Stimulated activated naive CD4-positive, alpha-beta T cell treated with Interleukin-2 at 50 U/mL for 16 hours (primary cell): ENCODE measurements at places on chromosomes 7 and 10.

GRCh38 chr7:32670110-32671025, 175.1 kb downstream of the AVL9 start:
- DNase-seq: no peak

DNA sequence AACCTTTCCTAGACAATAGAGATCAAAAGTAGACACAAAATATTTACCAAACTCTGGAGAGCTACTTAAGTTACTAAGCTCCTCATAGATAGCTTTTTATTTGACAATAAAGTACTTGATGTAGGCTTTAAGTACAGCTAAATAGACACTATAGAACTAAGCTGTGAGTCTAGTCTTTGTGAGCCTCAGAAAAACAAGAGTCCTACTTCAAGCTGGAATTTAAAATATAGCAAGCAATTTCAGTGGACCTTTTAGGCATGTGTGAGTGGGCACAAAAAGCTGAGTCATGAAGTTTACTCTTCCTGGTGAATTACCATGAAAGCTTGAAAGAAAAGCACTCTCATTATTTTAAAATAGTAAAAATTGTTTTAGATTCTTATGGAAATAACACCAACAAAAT, 76.1 kb downstream of the ADD3 start:
- DNase-seq: no peak

- no peak for DNase-seq
Measured at GRCh38 chr7:157694376-157694665, 357.5 kb downstream of the DNAJB6 start.

DNA sequence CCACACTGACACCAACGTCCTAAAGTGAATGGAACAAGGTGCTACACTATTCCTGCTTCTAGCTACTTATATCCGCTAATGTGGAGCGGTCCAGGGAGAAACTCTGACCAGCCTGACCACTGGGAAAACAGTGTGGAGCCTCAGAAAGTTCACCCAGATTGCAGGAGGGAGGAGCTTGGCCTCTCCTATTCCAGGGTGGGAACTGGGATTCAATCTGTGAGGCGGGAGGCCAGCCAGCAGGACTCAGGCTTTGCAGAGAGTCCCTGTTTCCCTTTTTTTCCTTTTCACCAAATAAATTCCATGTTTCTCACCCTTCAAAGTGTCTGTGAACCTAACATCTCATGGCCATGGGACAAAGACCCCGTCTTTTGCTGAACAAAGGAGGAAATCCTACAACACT, 86.4 kb upstream of the SEMA3C start:
- no peak for DNase-seq

DNA sequence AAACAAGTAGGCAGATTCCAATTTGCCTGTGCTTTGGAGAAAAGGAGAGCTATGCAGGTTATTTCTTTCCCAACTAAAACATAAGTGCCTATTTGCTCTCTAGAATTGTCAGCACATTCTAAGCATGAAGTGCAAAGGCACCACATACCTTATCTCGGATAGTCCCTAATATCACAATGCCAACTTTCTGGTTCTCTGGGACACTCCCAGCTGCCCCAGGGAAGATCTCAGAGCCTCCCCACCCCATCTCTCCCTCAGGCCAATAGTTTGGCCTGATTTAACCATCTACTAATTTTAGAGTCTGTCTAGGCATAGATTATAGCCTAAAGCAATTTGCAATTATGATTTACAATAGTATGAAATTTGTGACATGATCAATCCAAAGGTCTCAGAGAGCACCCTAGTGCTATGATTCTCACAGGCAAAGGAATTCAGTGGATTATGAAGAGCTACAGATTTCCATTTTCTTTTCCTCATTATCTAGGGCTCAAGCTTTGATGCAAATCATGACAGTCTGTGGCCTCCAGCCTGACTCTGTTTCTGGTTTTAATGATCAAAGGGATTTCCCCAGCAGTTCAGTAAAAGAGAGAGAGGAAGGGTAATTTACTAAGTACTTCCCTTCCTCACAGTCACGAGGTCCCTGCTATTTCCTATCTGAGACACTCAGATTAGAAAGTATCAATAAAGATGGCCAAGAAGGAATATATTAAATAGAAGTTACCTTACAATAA, 29.0 kb upstream of the IL6 start:
- DNase-seq: no peak

DNA sequence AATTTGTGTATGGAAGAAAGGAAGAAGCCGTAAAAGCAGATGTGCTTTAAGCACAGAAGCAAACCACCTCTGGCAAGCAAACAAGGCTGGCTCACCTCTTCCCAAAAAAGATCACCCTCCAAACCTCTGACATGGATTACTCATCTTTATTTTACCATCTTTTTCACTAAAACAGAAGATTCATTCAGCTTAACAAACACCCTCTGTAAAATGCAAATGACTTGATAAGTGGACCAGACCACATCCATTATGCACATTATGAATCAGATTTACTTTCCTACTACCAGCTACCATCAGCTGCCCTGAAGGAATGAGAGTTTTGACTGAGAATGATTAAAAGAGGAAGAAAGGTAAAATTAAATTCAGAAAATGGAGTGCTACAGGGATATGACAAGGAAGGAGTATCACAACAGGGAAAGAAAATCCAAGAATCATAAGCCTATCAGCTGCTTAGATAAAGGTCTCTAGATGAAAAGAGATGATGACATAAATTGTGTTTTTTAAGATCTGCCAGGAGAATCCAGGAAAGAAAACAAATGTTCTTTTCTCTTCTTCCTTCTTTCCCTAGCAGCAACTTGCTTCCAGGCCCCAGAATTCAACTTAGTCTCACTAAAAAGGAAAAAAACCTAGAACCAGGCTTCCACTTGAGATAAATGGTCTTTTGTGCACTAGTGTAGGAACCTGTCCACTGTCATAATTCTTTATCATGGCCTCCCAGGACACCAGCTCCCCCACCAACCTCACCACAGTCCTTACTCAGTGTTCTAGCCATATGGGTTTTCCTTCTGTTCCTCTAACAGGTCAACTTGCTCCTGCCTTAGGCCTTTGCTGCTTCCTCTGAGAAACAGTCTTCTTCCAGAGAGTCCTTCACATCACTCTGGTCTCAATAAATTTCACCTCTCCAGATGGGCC, 47.4 kb downstream of the JAZF1 start:
- no peak for DNase-seq

DNA sequence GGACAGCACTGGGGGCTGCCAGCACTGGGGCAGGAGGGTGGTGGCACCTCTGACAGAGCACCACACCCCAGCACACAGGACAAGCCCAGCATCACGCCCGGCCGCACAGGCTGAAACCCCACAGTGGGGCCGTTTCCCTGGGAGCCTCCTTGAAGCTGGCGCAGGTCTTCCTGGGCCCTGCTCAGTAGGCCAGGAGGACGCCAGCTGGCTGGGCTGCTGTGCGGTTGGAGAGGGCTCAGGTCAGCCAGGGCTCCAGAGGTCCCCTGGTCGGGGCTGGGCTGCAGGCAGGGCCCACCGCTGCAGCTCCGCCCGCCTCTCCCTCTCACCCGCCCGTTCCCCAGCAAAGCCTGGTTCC, 137.3 kb downstream of the TCERG1L start:
- DNase-seq: no peak

DNA sequence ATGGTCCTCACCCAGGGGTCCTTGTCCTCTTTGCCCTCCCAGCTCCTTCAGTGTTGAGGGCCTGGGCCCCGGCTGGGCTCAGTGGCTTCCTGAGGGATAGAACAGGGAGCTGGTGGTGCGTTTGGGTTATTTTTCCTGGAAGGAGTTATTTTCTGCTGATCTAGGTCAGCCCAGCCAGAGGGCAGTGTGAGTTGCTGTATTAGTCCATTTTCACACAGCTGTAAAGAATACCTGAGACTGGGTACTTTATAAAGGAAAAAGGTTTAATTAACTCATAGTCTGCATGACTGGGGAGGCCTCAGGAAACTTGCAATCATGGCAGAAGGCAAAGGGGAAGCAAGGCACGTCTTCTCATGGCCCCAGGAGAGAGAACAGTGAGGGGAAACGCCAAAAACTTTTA, 122.4 kb upstream of the PCBD1 start:
- DNase-seq: no peak

GRCh38 chr10:113522460-113522859, 30.4 kb upstream of the HABP2 start:
- DNase-seq: no peak

- DNase-seq: no peak
Measured at GRCh38 chr7:124603066-124603465, 162.5 kb downstream of the GPR37 start.

DNA sequence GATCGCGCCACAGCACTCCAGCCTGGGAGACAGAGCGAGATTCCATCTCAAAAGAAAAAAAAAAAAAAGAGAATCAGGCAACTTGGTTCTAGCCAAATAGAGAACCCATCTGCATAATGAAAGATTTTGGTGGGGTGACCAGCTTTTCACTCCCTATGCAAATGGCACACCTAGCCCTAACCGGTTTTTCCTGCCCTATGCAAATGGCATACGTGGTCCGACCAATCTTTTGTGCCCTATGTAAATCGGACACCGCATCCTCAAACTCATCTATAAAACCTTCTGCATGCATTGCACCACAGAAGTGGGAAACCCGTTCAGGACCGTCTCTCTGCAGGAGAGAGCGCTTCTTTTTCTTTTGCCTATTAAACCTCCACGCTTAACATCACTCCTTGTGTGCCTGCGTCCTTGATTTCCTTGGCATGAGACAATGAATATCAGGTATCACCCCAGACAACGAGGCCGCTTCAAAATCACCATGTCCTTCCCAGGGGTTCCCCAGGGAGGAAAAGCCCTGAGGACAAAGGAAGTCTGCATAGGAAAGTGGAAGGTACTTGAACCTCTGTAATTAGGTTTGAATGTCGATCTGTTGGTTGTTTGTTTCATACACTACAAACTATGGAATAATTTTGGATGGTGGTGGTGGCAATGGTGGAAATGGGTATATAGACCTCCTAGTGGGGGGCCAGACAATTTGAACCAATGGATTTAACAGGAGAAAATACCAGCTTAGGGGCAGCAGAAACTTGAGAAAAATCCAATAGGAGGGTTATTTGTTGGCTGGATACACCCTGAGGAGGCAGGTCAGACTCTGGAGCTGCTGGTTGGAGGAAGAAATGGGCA, 396.2 kb downstream of the TYW1 start:
- no peak for DNase-seq

- DNase-seq: peak; percentile 7
Measured at GRCh38 chr10:89086801-89087521, 96.4 kb downstream of the FAS start.

DNA sequence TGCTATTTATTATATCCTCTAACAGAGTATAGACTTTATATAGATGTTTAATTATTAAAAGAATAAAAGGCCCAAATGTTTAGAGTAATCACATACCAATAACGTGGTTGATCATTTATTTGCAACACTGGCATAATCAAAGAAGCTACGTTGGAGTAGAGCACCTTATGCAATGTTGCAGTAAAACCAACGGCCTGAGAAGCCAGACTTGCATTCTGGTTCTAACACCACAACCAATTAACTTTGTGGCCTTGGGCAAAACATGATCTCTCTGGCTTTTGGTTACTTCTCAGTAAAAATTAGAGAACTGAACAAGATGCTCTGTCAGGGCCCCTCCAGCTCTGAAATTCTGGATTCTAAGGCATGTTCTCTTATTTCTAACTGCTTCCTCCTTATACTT, 476.2 kb downstream of the GRM8 start:
- DNase-seq: no peak

- DNase-seq: no peak
Measured at GRCh38 chr7:69162931-69163670, 435.2 kb upstream of the AUTS2 start.

DNA sequence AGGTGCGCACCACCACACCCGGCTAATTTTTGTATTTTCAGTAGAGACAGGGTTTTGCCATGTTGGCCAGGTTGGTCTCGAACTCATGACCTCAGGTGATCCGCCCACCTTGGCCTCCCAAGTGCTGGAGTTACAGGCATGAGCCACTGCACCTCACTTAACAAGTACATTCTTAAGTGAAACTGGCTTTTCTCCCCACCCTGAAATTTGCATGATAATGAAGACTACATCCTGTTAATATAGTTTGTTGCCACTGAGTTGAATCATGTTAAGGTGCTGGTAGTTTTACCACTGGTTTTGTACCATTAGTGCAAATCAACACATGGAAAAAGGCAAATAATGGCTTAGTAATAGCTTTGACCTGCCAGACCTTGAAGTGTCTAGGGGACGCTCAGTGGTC, 62.2 kb downstream of the MPLKIP start:
- DNase-seq: no peak

- no peak for DNase-seq
Measured at GRCh38 chr10:113565364-113565763, 12.5 kb downstream of the HABP2 start.

GRCh38 chr7:70392256-70392876, 739.6 kb upstream of the GALNT17 start:
- DNase-seq: no peak

GRCh38 chr7:65373608-65374351, at the start of gene ZNF92:
ZNF92 (plus strand) TSS chr7:65373855; CDS start chr7:65373998, 143 bp downstream.
- peak; percentile 95 for DNase-seq

GRCh38 chr7:22885797-22886261, 63.2 kb upstream of the TOMM7 start:
- peak; percentile 53 for DNase-seq

DNA sequence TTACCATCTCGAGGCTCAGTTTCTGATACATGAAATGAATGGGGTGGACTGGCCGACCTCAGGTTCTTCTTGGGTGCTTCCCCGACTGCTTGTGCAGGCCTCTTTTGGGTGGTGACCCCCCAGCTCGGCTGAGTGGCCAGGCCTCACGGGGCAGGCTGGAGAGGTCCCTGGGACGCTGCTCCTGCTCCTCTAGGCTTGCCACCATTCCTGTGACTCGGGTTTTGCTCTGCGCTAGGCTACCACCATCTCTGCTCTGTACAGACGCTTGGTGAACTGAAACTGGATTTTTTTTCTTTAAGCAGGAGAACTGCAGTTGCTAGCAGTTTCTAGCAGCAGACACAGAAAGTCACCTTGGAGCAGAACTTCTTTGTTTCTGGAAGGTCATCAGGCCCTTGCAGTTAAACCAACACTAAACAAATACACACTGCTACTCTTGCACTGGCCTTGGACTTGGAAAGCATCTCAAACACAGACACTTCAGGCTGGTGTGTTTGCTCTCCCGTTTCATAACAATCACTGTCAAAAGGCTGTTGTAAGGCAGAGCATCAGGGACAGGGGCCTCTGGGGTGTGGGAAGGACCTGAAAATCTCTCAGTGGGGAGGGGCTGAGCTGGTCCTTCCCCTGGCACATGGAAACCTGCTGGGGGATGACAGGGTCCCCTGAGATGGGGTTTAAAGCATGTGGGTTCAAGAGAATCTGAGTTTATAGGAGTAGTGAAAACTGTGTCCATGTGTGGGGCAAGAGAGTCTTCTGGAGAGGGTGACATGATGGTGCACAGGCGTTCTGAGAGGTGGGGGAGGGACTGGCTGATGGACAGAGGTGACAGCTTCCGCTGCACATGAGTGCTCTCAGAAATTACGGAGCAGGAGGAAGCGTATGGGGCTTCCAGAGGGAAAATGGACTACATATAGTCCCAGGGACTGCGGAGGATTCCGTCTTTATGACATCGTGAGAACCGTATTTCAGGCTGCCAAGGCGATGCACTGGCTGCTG, 35.0 kb upstream of the GIMAP8 start:
- no peak for DNase-seq

GRCh38 chr10:35696392-35697287, 54.5 kb upstream of the FZD8 start:
- no peak for DNase-seq
